Muscle of back (tissue), 13 donors: ENCODE measurements at places on chromosomes 3 and 15.
A peak's percentile ranks its signal among the peaks of the same experiment; 100 is the strongest.

DNA sequence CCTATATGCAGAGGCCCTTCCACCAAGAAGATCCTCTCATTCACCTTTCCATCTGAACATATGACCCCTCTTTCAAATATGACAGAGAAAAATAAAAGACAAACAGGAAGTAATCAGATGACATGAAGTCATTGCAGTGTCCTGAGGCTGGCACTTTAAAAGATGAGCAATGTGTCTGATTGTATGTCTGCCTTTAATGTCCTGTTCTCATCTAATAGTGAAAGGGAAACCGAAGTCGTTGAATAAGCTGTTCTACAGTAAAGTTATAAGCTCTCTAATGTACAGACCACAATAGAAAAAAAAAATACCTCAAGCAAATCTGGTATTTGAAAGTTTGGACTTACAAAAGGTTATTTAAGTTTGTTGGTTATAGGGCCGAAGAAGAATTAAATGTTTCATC, 243.0 kb downstream of the CLSTN2 start:
- no peak for DNase-seq

- DNase-seq: no peak
Observed at GRCh38 chr15:36832774-36833463, 253.5 kb downstream of the CDIN1 start.

DNA sequence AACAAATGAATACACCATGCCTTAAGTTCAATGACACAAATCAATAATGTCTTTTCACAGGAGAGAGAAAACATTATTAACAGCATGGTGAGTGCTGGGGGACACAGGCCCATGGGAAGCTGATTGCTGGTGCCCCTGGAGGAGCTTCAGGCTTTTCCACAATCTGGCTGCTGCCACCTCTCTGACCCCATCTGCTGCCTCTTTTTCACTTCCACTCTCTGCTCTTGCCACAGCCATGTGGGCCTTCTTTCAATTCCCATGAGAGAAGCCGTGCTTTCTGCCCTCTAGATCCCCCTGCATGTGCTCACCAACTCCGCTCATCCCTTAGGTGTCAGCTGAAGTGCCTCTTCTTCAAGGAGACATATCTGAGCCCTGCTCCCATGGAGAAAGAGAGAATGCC, 21.0 kb upstream of the CTXND1 start:
- DNase-seq: no peak

GRCh38 chr15:33852094-33852493, 116.2 kb upstream of the CHRM5 start:
- no peak for DNase-seq

- no peak for DNase-seq
Observed at GRCh38 chr3:193775421-193776077, 182.5 kb downstream of the OPA1 start.

DNA sequence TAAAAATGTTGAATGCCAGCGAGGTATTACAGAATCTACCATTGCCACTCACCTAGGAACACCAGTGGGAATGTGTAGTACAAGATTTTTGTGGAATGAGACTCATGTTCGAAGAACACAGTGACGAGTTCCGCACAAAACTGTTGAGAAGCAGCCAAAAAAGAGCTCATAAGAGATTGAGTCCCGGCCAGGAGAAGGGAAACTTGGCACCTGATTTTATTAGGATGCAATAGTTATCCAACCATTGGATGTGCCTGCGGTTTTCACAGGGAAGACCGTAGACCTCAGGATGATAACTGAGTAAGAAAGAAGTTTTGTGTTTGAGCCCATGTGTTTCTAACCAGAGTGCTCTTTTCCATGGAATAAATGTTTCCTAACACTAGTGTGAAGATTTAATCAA, 88.9 kb downstream of the PTPRG start:
- DNase-seq: peak; percentile 90

DNA sequence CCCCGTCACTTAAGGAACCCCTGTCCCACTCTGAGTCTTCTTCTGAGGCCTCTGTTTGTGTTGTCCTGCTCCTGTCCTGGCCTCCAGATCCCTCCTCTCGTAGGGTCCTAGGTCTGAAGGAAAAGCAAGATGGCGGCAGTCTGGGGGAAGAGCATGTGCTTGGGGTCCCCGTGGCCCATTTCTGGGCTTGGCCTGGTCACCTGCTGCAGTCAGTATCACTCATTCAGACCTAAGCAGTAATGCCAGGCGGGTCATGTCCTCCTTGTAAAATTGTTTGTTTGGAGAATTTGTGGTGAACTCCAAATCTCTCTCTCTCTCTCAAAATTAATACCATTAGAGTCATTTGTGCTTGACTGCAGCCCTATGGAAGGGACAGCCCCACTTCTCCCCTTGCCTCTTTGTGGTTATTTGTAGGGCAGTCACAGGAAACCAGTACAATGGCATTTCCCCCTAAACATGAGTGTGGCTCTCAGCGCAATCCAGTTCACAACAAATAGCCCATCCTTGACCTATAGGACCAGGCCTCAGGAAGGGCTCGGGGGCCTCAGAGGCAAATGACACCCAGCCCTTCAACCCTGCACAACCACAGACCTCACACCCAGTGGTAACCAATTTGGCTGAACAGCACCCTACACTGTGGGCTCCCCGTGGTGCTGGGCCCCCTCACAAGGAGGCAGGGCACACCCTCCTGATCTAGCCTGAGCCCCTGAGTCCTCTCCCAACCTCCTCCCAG, 173.5 kb downstream of the OR4M2 start:
- no peak for DNase-seq

GRCh38 chr3:169758359-169758994, 6.4 kb downstream of the TERC start:
- DNase-seq: no peak

DNA sequence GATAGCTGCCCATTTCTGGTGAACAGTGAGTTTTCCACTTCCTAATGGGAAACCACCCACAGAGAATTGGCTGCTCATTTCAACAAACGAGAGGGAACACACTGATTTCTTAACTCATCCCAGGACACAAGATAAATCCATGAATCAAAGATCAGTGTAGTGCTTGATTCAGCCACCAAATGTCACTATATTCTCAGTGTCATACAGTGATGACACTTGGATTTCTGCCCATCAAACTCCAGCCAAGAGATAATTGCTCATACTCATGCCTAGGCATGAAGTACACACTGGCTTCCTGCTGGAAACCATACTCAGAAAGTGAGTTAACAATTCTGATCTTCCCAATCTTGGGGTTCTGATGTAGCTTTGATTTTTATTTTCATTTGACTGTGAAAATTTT, 35.4 kb upstream of the GRM7 start:
- DNase-seq: no peak

- DNase-seq: no peak
Observed at GRCh38 chr15:83776986-83777385, 123.1 kb downstream of the ADAMTSL3 start.
